ENCODE measurements at places on chromosomes 5 and 9.
A peak's percentile ranks its signal among the peaks of the same experiment; 100 is the strongest.

DNA sequence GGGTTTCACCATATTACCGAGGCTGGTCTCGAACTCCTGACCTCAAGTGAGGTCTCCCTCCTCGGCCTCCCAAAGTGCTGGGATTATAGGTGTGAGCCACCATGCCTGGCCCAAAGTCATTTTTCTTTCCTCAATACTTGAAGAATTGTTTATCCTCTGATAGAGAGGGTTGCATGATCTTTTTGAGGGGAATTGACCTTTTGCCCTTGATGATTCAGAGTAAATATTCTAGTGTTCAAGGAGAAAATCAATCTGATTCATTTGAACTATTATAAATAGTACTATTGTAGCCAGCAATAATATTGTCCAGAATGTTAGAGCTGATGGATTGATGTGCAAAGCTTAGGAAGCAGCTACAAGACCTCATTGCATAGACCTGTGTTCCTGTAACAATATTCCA is 47.1 kb downstream of the UGCG start:
- no peak for DNase-seq

- DNase-seq = no peak
Observed at GRCh38 chr5:146233441-146233840, 30.0 kb downstream of the RBM27 start.

GRCh38 chr9:119818726-119819435 is 449.6 kb upstream of the BRINP1 start:
- DNase-seq = peak; percentile 5

- DNase-seq = no peak
Observed at GRCh38 chr9:83623679-83624076, 735 bp downstream of the IDNK start.

DNA sequence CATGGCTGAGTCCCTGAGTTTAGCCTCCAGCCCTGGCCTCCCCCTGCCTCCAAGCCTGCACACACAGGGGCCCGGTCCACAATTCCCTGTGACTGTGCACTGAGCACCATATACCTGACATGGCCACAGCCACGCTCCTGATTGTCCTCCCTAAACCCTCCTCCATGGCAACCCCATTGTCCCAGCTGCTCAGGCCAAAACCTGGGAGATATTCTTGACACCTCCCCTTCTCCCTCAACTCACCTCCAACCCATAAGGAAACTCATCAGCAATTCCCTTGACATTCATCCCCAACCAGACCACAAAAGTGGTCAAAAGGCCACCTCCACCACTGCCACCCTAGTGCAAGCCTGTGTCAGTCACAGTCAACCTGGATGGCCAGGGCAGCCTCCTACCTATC is 107.5 kb upstream of the MVB12B start:
- DNase-seq = no peak

Measured in DMS 273 treated with DMSO at 0.1 percent for 48 hours (cell line).